ENCODE measurements at places on chromosomes 12 and 14. TPM values are rescaled to one million over a fixed set of nuclear protein-coding genes. Genes with fewer than 3 reads are reported as not detected.

The P2RX2 gene
- not detected for total RNA-seq

The KLHDC1 gene
- 7.8 TPM for total RNA-seq

The JPH4 gene
- 1.1 TPM for total RNA-seq

The CCDC77 gene
- 7.9 TPM for total RNA-seq

The NGB gene
- total RNA-seq, result not detected

The HNF1A gene
- total RNA-seq, result not detected

The DTX1 gene
- total RNA-seq, result 69.9 TPM

The YEATS4 gene
- total RNA-seq, result 4.5 TPM

The SMIM41 gene
- total RNA-seq, result 0.45 TPM

Data from mesenteric fat pad (tissue), 1 donor.